Activated CD4-positive, alpha-beta T cell treated with anti-CD3 and anti-CD28 coated beads, Interleukin-2, Interleukin-6, amounts not matched to agents 100 ng/mL and 50 ng/mL, durations not matched to agents 16 hours and 8 hours (primary cell): ENCODE measurements at places on chromosomes 16 and 17.
A peak's percentile ranks its signal among the peaks of the same experiment; 100 is the strongest.

GRCh38 chr16:73526011-73526804 is 478.3 kb upstream of the ZFHX3 start:
- DNase-seq = no peak

GRCh38 chr16:89430436-89431157 is 59.8 kb downstream of the ANKRD11 start:
- no peak for DNase-seq

DNA sequence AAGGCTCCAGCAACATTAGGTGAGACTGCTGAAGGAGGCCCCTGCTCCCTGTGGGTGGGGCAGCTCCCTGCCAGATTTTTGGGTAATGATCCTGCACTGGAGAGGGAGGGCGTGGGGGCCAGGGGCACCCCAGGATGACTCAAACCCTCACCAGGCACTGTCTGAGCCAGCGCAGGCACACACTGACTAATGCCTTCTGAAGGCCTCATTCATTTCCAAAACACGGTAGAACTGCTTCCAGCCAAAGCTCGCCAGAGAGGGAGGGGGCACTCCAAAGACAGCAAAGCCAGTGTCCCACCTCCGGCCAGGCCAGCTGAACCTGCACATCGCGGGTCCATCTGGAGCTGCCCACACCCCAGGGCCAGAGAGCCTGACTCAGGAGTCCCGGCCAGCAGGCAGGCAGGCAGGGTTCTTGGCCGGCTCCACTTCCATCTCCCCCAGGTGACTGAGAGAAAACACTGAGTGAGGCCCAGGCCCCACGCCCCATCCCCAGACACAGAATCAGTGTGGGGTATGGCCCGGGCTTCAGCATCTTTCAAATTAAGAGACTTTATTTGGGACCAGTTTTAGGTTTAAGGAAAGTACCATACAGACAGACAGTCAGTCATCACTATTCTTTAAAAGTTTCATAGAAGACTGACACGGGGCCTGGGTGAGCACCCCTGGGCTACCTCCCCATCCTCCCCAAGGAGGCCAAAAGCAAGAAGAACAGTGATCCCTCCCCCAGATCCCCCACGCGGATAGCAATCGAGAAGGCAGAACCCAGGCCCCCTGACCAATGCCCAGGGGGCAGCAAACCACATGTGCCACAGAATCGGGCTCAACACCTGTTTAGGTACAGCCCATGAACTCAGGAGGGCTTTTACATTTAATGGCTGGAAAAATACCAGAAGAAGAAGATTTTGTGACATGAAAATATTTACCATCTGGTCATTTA is 2.3 kb downstream of the PIEZO1 start:
- peak; percentile 92 for DNase-seq

DNA sequence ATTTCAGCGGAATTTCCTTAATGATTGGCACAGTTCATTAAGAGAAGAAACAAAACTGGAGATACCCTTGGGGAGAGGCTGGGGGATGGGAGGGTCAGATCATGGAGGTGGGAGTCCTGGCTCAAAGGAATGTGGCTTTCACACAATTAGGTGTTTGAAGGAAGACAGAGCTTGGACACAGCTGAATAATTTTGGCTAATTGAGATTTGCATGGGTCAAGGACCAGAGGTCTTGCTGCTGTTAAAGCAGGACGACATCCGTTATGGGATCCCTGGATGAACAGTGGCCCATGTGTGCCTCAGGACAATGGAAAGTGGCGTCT is 160.3 kb downstream of the HS3ST3B1 start:
- no peak for DNase-seq

DNA sequence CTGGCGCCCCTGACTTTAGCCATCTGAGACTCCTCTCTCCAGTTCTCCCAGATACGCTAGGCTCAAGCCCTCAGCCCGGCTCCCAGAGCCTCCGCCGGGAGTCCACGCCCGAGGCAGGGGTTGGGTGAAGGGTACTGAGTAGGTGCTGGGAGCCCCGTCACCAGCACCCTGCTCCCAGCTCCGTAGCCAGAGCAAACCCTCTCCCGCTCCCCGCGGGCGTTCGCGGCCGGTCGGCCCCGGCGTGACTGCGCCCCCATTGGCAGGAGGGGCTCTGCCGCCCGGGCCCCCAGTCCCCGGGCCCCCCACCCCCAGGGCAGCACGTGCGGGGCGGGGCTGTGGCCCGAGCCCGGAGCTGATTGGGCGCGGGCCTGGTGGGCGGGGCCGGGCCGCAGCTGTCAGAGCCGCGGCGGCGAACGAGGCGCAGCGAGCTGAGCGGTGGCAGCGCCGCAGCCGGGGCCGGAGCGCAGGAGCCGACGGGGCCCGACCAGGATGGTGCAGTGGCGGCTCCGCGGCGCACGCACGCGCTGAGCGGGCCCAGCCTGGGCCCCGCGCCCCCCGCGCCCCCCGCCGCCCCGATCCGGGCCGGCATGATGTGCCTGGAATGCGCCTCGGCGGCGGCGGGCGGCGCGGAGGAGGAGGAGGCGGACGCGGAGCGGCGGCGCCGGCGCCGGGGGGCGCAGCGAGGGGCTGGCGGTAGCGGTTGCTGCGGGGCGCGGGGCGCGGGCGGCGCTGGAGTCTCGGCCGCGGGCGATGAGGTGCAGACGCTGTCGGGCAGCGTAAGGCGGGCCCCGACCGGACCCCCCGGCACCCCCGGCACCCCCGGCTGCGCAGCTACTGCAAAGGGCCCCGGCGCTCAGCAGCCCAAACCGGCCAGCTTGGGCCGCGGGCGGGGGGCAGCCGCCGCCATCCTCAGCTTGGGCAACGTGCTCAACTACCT is at the start of gene SPNS2:
SPNS2 (plus strand) TSS at position 421 of the 937 bp plus-strand sequence; CDS start at position 588, 167 bp downstream.
- peak; percentile 68 for DNase-seq
